ENCODE measurements at places on chromosomes 2 and 18.
A peak's percentile ranks its signal among the peaks of the same experiment; 100 is the strongest.

GRCh38 chr2:200929334-200930249 is 33.9 kb downstream of the ORC2 start:
- no peak for DNase-seq

DNA sequence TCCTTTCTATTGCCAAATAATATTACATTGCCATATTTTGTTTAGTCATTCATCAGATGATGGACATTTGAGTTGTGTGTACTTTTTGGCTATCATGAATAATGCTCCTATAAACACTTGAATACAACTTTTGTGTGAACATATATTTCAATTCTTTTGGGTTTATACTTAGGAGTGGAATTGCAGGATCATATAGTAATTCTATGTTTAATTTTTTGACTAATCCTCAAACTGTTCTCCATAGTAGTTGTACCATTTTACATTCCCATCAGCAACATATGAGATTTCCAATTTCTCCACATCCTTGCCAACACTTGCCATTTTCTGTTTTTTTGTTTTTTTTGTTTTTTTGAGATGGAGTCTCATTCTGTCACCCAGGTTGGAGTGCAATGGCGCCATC is 87.2 kb downstream of the B3GNT2 start:
- no peak for DNase-seq

GRCh38 chr2:195559431-195559914 is 97.6 kb upstream of the SLC39A10 start:
- no peak for DNase-seq

- DNase-seq = no peak
Observed at GRCh38 chr18:29434650-29435049, 1257.7 kb upstream of the CDH2 start.

- DNase-seq = no peak
Observed at GRCh38 chr2:222902660-222903059, 41.8 kb downstream of the ACSL3 start.

DNA sequence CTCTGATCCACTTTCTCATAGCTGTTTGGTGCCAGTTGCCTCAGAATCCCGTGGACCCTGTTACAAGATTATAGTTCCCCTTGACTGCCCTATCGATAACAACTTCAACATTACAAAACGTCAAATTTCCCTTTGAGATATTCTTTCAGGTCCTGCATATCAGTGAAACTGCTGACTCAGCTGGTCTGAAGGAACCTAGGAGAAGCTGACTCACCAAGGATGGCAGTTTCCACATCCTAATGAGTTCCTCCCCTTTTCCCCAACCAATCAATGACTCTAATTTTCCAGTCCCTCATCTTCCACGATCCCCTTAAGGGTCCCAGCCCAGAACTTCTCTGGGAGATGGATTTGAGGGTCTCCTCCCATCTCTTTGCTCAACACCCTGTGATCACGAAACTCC is 27.6 kb upstream of the GNAL start:
- DNase-seq = no peak

DNA sequence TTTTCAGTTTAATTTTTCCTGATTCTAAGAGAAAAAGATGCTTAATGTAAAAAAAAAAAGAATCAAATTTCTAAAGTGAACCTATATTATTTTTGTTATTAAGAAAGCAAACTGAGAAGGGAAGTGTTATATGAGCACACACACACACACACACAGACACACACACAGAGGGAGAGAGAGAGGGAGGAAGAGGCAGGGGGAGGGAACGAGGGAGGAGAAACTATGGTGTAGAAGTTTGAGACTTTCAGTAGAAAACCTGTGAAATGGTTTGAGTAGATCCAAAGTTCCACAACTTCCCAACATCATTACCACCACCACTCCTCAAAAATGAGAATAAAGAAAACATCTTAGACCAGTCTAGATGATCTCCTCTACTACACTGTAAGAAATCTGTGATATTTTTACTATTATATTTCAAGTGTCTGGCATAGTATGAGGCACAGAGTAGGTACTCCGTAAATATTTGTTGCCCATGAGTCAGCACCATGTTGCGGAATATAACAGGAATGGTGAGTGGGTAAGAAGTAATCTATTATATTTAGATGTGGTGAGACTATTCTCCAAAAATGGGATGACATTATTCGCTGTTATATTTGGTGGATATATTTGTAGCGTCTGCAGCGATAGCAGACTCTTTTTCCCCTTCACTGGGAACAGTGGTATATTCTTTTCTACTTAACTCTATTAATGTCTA is 149.4 kb upstream of the DNMT3A start:
- peak; percentile 51 for DNase-seq

- no peak for DNase-seq
Observed at GRCh38 chr2:132760405-132760804, 90.4 kb upstream of the LYPD1 start.

DNA sequence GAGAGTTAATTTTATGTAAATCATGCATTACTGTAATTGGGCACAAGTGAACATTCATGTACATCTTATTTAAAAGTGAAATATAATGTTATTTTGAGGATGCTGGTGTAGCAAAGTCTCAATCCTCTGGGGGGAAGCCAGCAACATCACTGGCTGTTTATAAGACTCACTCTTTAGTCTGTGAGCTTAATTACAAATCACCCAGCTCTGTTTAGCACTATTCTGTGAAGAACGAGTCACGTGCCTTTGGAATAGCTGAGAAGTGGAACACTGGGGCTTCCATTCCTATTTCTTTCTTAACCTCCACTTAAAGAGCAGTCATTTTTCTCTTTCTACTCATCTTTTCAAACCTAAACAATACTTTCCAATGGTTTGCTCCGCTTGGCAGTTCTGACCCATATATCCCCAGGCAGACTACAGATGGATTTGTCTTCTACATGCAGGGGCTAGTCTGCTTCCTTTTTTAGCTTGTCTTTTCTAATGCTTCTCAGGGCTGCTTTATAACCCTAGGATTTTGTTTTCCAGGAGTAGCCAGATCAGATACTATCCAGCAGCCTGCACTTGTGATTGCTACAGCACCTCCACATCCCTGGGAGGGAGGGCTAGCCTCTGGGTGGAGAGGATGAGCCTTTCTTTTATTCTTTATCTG is 95.3 kb upstream of the CAVIN2 start:
- DNase-seq = no peak

DNA sequence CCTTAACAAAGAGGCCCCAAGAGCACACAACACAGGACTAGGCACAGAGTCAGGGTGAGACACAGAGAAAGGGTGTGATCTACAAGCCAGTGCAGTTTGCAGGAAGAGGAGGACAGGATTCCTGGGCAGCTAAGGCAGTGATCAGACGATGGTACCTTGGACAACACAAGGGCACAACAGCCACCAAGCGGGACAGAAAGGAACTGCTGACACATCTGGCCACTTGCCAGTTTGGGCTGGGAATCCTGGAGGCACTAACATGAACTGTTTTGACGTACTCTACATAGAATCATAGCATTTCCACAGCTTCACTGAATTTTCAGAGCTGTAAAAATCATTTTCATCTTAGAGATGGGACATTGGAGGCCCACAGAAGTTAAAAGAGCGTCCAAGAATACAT is 221.5 kb upstream of the SLC35G4 start:
- peak; percentile 2 for DNase-seq

DNA sequence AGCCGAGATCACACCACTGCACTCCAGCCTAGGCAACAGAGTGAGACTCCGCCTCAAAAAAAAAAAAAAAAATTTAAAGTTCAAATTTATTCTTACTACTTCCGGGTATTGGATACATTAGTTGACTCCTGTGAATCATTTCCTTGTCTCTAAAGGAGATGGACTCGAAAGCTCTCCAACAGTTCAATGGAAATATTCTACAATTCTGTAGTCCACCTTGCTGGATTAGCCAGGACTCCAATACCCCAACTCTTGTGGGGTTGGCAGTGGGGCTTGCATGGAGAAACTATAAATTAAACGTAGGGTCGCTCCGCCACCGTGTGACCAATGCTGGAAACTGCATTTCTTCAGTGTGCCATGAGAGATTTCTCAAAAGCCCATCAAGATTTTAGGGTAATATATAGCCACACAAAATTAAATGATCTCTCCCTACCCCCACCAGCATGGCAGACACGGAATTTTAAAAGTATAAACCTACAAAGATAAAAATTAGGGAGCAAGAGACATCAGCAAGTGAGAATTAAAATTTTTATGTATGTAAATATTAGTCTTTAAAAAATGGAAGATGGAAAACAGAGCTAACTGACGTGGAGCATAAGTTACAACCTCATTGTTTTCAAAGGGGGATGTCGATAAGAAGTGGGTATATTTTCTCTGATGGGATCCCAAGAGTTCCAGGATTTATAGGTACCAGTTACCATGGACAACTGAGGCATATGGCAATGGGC is 27.8 kb upstream of the GAREM2 start:
- DNase-seq = peak; percentile 51

Data from Panc1 (cell line).